Activated naive CD4-positive, alpha-beta T cell treated with Interleukin-2 at 50 U/mL for 16 hours (primary cell): ENCODE measurements at places on chromosomes 7 and 10.

DNA sequence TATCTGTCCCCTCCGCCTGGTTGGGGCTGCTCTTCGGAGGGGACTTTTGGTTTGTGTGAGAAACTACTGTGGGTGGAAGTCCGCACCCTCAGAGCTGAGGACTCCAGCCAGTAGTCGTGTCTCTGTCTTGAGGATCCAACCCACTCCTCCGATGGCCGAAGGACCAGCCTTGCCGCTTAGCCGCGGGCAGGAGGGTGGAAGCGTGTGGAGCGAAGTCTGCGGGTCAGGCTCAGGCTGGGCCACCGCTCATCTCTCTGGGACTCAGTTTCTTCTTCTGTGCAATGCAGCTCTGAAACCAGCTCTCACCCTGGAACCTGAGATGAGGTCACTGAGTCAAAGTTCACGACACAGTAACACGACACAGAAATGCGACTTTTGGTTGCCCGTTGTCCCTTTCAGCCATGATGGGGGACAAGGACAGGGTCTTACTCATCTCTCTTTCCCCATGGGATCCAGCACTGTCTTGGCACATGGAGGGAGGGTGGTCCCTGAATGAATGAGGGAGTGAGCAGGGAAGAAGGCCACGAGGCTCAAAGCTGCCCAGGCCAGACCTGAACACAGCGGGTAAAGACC is 133.3 kb upstream of the PODXL start:
- DNase-seq = no peak

GRCh38 chr10:97729014-97729413 is 7.9 kb upstream of the ZFYVE27 start:
- no peak for DNase-seq

DNA sequence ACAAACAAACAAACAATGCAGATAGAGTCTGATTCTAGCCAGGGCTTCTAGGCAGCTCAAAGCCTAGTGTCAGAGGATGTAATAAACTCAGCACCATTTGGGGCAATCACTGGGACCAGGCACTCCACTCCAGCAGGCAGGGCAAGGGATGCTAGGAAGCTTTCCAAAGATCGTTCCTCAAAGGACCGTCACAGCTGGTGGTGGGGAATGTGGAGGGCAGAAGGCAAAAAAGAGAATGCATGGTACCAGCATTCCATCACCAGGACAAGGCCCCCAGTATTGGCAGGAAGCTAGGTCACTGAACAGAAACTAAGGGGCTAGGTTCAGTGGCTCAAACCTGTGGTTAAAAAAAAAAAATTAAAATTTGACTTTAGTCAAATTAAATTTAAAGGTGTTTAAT is 94.2 kb downstream of the CUL2 start:
- no peak for DNase-seq

DNA sequence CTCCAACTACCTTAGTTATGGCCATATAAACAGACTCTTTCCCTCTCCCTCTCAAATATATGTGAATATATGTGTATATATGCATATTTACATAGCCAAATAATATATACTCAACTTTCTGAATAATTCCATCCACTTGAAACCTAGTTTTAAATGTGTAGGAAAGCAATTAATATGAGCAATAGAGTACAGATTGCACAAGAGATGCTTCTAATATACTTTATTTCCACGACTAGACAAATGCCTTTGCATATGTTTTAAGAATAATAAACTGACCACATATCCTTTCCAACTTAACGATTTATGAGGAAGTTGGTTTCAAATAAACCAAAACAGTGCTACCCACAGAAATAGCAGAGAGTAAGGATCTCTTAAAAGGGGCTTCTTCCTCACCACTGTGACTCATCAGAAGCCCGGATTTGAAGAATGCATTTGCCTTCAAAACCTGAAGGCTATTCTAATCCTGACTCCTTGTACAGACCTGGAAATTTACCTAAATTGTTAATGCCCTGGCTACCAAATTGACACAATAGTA is 266.3 kb downstream of the AHR start:
- no peak for DNase-seq

DNA sequence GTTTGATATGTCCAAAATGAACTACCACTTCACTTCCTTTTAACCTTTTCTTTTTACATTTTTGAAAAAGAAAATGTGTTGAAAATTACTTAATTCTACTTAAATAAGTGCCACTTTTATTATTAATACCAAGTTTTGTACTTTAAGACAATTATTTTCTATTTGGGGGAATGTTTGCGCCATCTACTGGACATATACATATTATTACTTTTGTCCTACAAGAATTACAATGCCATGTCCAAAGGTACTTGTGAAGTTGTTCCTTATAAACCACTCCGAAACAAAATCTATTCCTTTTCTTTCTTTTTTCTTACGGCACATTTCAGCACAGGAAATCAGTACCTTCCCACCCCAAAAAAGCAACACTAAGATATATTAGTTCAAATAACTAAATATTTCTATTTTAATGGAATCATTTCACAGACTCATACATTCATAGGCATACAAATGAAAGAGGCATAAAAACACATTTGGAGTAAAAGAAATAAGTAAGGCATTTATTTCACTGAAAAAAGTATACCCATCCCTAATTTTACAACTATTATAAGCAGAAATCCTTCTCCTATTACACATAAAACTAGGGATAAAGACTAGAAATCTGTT is 169.9 kb downstream of the RNF133 start:
- no peak for DNase-seq

GRCh38 chr7:51175316-51175991 is 141.2 kb downstream of the COBL start:
- no peak for DNase-seq

DNA sequence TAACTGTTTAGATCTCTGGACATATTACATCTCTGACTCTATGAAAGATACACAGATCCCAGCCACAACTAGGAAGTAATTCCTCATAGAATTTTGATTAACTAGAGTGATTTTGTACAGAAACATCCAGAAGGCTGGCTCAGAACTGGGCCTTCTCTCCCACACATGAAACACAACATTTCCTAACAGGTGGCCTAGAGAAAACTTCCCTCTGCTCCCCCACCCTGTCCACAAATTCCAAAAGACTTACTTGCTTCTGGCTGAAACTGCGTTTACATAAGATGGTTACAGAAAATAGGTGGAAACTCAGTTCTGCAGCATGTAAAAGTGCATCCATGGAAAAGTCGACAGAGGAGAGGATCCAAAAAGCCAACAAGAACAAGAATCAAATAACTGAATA is 132.9 kb downstream of the FZD1 start:
- DNase-seq = no peak

DNA sequence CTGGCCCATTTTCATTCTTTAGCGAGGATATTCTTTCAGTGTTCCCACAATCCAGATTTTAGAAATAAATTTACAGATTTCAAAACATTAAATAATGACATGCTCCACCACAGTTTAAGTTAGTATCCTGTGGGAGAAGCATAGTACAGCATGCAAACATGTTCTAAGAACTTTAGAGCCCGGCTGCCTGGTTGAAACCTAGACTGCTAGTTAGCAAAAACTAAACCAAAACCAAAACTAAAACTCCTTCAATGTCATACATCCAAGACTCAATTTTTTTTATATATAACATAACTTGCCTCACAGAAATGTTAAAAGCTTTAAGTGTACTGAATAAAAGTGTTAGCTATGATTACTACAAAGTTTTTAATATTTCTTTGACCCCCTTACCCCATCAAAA is 17.0 kb downstream of the TRA2A start:
- DNase-seq = no peak

GRCh38 chr7:70694971-70695794 is 436.8 kb upstream of the GALNT17 start:
- peak; percentile 3 for DNase-seq

DNA sequence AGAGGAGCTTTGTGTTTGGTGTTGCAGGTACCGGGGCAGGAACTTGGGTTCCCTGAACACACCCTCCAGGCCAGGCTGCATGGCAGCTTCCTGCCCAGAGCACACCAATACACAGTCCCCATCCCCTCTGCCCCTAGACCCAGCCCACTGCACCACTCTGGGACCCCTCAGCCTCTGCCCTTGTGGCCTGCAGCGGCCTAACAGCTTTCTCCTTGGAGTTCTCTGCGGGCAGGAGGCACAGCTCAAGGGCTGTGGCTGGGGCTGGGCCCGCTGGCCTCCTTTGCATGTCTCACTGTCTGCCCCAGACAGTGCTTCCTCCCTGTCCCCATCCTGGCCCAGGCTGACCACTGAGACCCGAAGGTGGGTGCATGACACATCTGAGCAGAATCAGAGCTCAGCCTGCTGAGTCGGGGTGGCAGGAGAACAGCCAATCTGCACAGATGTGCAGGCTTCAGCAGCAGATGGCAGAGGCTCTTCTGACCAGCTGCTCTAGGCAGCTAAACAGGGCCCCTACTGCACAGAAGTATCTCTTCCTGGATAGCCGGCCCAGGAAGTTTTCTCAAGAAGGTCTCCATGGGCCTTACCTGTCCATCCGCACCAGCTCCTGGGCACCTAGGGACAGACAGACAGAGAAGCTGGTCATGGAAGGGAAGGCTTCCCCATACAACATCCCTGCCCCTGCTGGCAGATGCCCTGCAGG is 20.8 kb downstream of the VSIR start:
- DNase-seq = no peak

DNA sequence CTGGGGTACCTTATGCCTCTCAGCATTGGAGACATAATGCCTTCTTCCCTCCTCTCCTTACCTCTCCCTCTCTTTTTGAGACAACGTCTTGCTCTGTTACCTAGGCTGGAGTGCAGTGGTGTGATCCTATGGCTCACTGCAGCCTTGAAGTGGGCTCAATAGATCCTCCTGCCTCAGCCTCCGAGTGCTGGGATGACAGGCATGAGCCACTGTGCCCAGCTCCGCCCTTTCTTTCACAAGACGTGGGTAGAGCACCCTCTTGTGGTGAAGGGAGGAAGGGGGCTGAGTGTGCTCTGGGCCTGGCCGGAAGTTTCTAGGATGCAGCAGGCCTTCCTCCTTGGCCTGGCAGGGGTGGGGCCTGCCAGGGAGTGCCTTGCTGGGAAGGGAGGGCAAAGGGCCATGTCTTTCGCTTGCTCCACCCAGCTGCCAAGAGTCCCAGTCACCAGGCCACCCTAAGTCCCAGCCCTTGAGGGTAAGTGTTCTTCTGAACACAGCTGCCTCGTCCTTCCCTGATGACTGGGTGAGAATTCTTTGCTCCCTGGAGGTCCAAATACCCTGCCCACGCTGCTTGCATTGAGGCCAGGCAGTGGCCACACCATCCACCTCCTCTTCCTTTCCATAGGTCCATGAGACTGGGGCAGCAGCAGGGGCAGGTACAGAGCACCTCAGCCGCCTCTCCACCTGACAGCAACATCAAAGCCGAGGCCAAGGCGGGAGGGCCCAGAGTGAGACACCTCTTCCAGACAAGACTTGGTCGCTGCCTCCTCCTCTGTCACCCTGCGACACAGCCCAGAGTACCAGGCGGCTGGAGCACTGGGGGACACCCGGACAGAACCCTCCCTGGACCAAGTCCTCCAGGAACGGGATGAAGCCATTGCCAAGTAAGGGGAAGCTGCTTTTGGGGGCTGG is 3.7 kb downstream of the ABHD11 start:
- peak; percentile 84 for DNase-seq

GRCh38 chr10:11285171-11285570 is 267.5 kb downstream of the CELF2 start:
- no peak for DNase-seq

GRCh38 chr7:138000081-138000701 is 1.7 kb downstream of the CREB3L2 start:
- no peak for DNase-seq

GRCh38 chr7:157464111-157464970 is 127.5 kb downstream of the DNAJB6 start:
- no peak for DNase-seq

- DNase-seq = no peak
Measured at GRCh38 chr7:98252425-98253054, 508 bp upstream of the TECPR1 start.
